ENCODE measurements at places on chromosomes 11 and 22.

- DNase-seq, result no peak
These were observed 94.4 kb downstream of the SCN3B start for GRCh38 chr11:123560006-123560405.

DNA sequence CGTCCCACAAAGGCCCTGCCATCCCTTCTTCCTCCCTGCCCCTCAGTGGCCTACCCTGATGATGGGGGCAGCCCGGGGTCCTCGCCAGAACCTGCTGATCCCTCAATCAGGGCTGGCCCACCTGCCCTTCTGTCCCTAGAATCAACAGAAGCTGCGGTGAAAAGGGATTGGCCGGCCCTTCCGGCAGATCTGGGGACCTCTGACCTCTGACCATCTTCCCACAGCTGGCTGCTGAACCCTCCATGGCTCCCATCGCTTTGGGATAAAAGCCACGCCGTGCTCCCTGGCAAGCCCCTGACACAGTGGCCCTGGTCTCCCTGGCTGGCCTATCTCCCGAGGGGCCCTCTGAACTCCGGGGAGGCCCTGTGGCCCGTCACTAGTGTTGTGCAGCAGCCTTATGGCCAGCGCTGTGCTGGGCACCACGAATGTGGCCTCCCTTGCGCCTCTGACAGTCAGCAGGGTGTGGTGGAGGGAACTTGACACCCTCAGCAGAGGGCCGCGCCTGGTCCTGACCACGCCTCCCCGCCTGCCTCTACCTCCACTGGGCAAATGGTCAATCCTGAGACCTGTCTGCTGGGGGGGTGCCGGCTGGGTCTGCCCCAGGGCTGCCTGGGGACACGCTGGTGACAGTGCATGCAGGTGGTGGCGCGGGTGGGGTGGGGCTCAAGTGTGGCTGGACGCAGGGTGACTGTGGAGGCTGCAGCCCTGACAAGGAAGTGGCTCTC, 58.0 kb upstream of the TTLL12 start:
- no peak for DNase-seq

DNA sequence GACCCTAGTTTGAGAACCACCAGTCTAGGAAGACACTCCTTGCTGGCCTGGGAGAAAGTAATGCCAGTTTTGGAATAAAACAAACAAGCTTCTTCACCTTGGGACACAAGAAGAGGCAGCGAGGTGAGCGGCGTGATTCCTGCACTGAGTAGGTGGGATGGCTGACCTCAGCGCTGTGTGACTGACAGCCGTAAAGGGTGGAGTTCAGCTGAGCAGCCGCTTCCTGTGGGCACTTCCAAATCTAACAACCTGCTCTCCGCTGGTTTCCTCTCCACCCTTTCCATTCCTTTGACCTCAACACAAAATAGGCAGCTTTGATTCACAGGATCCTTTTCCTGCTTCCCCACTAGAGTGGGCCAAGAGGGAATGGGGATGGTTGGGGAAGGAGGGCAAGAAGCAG, 45.8 kb downstream of the PC start:
- DNase-seq, result no peak

DNA sequence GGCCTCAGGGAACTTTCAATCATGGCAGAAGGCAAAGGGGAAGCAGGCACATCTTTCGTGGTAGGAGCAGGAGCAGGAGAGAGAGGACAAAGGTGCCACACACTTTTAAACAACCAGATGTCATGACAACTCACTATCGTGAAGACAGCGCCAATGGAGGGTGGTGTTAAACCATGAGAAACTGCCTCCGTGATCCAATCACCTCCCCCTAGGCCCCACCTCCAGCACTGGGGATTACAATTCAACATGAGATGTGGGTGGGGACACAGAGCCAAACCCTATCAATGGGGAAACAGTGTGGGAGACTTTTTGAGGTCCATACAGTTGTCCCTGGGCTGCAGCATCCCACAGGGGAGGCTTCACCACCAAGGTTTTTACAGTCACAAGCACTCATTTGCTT, 41.9 kb upstream of the CFAP300 start:
- no peak for DNase-seq

DNA sequence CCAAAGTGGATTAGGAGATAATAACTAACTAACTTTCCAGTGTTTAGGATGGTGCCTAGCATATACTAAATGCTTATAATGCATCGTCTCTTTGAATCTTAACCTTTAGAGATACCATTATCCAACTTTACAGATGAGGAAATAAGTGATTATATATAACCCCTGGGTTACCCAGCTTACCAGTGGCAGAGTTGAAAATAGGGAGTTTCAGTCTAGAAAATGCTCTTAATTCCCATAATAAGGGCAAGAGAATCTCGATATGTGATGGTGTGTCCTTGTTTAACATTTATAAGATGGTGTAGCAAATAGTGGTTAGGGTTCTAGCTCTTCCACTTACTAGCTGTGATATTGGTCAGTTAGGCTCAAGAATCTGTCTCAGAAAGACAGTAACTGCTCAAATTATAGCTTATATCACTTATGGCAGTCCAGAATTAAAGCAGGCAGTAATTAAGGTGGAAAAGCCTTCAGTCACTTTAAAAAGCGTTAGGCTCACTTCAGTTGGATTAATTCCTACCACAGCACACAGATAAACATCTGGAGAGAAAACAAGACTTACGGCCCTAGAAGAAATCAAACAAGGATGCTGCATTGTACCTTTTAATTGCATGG, 6.3 kb downstream of the XBP1 start:
- no peak for DNase-seq

DNA sequence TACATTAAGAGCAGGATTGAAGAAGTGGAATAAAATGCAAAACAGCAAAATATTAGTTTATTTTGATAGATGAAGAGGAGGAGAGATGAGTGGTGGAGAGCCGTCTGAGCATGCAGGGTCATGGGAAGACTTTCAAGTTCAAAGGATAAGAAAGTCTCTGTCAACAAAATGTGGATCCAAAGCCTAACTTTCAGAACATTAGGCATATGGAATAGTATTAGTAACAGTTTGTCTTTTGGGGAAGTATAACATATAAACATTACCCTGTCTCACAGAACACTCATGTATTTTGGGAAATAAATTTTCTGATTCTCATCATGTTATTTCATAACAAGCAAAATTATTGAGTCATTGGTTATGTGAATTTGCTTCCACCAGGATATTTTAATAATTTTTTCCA, 104.3 kb upstream of the CEP126 start:
- no peak for DNase-seq

GRCh38 chr22:23073526-23074229, 3.4 kb downstream of the GNAZ start:
- DNase-seq, result no peak

- no peak for DNase-seq
These were observed 38.3 kb downstream of the RAB30 start for GRCh38 chr11:83033371-83033770.

GRCh38 chr22:17783773-17784480, 9.7 kb upstream of the BID start:
- DNase-seq, result no peak

- peak; percentile 44 for DNase-seq
These were observed 1.4 kb downstream of the MED15 start for GRCh38 chr22:20508815-20509271.

GRCh38 chr11:44177905-44178304, 82.4 kb downstream of the EXT2 start:
- DNase-seq, result no peak

All from HAP-1 (cell line).